Forelimb muscle (tissue), 1 donor: ENCODE measurements at places on chromosomes 3 and 15. TPM values are rescaled to one million over a fixed set of nuclear protein-coding genes. Genes with fewer than 3 reads are reported as not detected.

Gene CHST2
- polyA plus RNA-seq: 4.0 TPM

Gene CTDSPL
- 36.3 TPM for polyA plus RNA-seq

Gene CAMK2N2
- polyA plus RNA-seq: not detected

Gene TGM4
- not detected for polyA plus RNA-seq

Gene LEKR1
- 0.61 TPM for polyA plus RNA-seq

Gene ATP8B4
- 1.9 TPM for polyA plus RNA-seq

Gene CHST14
- polyA plus RNA-seq: 33.8 TPM

DNA sequence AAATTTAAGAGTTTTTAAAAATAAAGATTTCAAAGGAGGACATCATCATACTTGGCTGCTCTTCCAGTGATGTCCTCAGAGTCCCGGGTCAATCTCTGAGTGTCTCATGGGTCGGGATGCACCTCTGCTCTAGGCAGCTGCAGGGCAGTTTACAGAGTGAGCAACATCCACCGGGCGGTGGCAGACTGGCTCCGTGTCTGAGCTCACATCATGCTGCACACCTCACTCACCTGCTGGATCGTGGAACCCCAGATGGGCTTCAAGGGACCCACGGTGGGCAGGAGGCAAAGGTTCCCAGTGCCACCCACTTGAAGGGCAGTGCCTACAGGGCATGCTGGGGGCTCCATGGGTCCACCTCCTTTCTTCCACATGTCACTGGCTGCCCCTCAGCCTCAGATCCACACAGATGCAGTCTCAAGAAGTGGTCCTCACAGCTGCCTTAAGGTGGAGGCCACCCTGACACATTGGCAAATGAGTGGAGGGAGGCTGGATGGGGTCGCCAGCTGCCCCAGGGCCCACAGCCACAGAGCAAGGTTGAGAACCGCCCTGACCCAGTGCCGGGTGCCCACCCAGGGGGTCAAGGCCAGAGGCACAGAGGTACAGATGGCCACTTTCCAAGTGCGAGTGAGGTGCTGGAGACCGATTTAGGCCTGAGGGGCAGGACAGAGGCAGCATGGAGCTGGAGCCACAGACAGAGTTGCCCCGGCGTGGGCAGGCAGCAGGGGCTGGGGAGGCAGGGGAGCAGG, 25.2 kb downstream of the CYFIP1 start:
- no peak for DNase-seq

GRCh38 chr3:14439501-14440167, 37.2 kb downstream of the SLC6A6 start:
- no peak for DNase-seq

DNA sequence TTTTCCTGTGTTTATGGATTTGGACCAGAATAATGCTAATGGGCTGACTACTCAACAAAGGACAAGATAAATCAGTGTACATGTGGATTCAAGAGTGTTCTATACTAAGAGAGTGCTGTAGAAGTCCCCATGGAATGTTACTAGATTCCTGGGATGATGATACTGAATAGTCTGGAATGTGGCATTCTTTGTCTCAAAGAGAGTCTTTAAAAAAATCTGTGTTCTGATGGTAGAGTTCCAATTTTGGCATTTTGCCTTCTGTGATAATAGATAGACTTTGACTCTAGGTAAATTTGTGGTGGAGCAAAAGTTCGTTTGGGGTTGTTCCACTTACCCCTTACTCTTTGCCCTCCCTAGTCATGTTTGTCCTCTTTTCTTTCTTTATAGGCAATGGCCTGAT, 43.7 kb downstream of the NMD3 start:
- DNase-seq: no peak

- peak; percentile 45 for DNase-seq
These were observed 124.6 kb downstream of the ARRDC4 start for GRCh38 chr15:98085003-98085639.

- DNase-seq: peak; percentile 64
These were observed 7.5 kb upstream of the CMTM6 start for GRCh38 chr3:32510075-32510724.

GRCh38 chr15:72971766-72972165, 80.5 kb upstream of the NEO1 start:
- no peak for DNase-seq

DNA sequence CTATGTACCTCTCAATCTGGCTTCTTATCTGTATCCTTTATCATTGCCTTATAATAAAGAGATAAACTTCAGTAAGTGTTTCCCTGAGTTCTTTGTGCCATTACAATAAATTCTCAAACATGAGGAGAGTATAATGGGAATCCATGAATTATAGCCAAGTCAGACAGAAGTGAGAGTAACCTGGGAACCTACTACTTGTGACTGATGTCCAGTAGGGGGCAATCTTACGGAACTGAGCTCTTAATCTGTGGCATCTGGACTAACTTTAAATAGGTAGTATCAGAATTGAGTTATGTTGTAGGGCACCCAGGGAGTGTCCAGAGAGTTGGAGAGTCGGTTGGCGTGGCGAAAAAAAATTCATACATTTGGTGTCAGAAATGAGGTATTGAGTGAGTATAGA, 542.6 kb downstream of the ZBBX start:
- no peak for DNase-seq

DNA sequence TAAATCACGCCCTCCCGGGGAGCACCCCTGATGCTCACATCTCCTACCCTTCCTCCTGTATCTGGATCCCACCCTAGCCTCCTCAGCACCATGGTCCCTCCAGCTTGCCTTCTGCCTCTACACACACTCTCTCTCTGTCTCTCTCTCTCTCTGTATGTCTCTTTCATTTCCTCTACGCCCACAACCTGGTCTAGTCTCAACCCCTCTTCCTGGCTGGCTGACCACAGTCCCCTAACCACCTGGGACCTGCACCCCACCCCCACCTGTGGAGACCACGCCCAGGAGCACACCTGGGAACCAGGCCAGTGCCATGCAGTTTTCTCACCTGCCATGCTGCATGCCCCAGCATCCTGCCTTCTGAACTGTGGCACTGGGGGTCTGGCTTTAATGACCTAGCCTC, 4.0 kb upstream of the CFAP100 start:
- no peak for DNase-seq

- DNase-seq: no peak
These were observed 1010.9 kb downstream of the NTRK3 start for GRCh38 chr15:87245592-87245991.

DNA sequence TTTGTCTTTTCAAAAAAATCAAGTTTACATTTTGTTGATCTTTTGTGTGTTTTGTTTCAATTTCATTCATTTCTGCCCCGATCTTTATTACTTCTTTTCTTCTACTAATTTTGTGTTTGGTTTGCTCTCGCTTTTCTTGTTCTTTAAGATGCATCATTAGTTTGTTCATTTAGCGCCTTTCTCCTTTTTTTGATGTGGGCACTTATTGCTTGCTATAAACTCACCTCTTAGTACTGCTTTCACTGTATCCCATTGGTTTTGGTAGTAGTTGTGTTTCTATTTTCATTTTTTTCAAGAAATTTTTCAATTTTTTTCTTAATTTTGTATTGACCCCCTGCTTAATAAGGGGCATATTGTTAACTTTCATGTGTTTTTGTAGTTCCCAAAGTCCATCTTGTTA, 34.4 kb downstream of the PRKCI start:
- DNase-seq: no peak

DNA sequence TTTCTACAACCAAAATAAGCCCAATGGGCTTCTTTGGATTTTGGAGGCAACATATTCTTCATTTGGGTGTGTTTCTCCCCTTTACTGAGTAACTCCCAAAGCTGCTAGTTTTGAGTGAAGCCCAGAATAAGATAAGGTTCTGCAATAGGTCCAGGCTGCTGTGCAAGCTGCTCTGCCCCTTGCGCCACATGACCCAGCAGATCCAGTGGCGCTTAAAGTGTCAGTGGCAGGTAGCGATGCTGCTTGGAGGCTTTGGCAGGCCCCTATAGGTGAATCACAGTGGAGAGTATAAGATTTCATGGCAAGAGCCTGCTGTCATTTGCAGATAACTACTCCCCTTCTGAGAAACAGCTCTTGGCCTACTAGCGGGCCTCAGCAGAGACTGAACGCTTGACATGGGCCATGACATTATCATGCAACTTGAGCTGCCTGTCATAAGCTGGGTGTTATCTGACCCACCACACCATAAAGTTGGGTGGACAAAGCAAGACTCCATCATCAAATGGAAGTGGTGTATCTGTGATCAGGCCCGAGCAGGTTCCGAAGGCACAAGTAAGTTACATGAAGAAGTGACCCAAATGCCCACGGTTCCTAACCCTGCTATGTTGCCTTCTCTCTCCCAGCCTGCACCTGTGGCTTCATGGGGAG, 88.4 kb upstream of the OXTR start:
- DNase-seq: no peak

GRCh38 chr15:25967116-25967515, 104.0 kb upstream of the ATP10A start:
- no peak for DNase-seq

DNA sequence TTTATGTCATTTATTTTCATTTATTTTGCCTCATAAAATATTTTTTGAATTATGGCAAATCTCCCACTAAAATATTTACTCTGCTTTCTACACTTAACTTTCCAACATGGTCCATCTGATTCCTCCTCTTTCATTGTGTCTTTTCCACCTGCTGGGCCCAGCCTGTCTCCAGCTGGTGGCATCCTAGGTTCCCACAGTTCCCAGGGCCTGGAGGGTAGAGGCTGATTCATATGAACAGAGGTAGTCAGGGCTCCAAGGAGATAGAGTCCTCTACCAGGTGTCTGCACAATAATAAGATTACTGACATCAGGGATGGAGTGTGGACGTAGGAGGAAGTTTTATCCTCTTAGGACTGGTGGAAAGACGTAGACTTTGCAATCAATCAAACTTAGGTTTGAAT, 14.3 kb downstream of the ZBTB38 start:
- DNase-seq: no peak

- DNase-seq: no peak
These were observed 1.1 kb upstream of the TRIM71 start for GRCh38 chr3:32816439-32817256.

GRCh38 chr3:150158943-150159625, 188.4 kb upstream of the PFN2 start:
- no peak for DNase-seq

DNA sequence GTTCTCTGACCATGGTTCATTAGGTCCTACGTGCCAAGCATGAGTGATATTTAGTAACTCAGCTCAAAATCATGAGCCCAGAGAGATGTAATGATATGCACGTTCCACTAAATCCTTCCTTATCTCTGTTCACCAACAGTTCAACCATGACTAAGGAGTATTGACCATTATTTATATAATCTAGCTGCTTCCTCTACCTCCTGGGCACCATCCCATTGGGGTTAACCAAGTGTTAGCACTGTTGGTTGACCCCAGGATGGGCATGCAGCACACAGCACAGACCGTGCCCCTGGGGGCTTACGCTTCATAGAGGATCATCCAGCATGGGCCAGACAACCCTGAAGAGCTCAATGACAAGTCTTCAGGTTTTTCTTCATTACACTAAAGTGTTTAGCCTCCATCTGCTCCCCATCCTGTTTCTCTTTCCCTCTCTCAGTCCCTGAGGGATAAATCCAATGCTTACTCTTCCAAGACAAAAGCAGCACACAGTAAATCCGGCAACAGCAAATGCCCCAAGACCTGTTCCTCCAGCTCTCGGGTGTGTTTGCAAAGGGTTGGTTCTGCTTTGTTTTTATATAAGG, 10.4 kb downstream of the FAM174B start:
- no peak for DNase-seq

DNA sequence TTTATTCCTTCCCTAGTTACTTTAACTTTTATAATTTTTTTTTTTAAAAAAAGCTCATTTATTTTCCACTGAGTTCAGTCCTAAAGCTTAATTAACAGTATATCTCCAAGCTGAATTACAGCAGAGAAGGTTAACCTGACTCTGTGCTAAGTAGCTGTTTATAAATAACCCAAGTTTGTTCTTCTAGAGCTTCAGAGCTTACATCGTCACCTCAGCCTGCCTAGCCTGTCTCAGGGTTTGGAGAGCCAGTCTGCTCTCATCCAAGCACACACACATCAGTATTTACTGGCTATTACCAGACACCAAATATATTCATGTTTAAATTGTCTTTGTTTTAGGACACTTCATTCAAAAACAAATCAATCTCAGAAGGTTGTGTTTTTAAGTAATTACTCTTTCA, 154.9 kb downstream of the CDIN1 start:
- DNase-seq: no peak
